ENCODE measurements at places on chromosomes 4 and X.

- DNase-seq = no peak
Observed at GRCh38 chr4:123821861-123822260, 425.3 kb downstream of the SPRY1 start.

DNA sequence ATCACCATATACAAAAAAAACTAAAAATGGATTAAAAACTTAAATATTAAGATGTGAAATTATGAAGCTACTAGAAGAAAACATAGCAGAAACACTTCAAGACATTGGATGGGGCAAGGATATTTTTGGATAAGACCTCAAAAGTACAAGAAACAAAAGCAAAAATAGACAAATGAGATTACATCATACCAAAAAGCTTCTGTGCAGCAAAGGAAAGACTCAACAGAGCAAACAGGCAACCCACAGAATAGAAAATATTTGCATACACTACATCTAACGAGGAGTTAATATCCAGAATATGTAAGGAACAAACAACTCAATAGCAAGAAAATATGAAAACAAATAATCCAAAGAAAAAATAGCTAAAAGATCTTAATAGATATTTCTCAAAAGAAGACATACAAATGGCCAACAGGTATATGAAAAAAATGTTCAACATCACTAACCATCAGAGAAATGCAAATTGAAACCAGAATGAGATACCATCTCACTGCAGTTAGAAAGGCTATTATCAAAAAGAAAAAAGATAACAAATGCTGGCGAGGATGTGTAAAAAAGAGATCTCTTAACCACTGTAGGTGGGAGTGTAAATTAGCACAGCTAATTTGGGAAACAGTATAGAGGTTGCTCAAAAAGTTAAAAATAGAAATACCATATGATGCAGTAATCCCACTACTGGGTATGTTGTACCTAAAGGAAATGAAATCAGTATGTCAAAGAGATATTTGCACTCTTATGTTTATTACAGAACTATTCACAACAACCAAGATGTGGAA is 17.8 kb upstream of the LRCH2 start:
- no peak for DNase-seq

DNA sequence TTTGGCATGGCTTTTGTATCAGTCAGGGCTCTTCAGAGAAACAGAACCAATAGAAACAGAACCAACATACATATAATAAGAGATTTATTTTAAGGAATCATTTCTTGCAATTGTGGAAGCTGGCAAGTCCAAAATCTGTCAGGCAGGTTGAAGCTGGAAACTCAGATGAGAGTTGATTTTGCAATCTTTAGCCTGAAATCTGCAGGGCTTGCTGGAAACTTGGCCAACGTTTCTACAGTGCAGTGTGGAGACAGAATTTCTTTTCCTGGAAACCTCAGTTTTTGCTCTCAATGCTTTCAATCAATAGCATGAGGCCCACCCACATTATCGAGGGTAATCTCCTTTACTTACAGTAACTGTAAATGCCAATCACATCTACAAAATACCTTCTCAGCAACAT is 45.4 kb downstream of the COMMD8 start:
- DNase-seq = no peak

DNA sequence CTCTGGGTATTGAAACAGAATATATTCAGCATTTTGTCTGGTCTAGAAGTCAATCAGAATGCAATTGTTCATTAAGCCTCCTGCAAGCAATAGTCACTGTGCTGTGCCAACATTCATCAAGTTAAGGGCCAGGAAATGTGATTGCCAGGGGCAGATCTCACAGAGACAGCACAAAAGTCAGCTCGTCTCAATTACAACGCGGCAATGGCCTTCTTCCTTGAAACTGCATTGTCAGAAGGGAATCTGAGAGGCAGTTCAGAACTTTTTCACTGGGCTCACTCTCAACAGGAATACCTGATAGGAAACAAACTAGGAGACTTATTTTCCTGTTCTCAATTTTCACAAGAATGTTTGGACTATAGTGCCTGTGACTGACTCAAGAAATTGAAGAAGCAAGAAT is 131.1 kb upstream of the NR3C2 start:
- DNase-seq = no peak

GRCh38 chr4:16844816-16845586 is 53.4 kb downstream of the LDB2 start:
- DNase-seq = no peak

DNA sequence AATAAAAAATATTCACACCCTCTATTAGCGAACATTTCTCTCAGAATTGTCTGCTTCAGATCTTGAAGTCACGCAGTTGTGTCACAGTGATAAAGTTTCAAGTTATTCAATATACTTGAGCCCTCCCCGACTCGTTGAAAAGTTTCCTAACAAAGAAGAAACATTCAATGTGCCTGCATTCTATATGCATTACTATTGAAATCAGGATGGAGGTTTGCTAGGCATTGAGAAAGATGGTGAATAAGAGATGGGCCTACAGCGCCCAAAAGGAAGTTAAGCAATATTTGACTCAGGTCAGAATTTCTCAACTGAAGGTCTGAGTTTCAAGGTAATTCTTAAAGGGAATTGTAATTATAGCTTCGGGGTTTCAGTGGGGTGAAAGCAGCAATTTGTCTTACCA is 6.1 kb downstream of the TCEANC start:
- no peak for DNase-seq

DNA sequence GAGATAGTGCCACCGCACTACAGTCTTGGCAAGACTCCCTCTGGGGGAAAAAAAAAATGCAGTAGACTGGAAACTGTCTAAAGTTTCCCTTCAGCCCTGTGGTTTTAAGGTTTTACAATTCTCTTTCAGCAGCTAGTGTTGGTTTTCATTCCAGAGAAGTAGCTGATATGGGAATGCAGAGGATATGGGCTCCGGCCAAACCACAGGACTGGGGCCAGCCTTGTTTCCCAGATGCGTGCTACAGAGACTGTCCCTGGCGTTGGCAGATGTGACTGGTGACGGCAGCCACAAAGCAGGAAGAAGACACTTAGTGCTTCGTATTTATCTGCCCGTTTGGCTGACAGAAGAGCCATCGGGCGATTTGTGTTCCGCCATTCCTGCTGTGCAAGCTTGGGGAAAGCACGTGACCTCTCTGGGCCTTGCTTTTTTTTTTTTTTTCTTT is 43.2 kb downstream of the ZBTB49 start:
- DNase-seq = no peak

GRCh38 chr4:61312526-61312925 is 112.4 kb downstream of the ADGRL3 start:
- no peak for DNase-seq
